ENCODE measurements at places on chromosomes 2 and 18.

DNA sequence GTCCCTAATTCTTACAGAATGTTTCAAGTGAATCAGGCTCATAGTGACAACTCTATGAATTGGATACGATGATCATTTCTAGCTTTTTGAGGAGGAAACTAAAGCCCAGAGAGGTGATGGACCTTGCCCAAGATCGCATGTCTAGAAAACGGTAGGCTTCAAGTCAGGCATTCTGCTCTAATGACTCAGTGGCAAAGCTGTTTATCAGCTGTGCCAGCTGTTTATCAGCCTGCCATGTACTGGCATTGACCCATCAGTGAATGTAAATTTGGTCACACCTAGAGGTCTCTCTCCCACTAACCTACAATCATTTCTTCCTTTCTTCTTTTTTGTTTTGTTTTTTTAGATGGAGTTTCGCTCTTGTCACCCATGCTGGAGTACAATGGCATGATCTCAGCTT, 6.1 kb upstream of the DAW1 start:
- DNase-seq = no peak

DNA sequence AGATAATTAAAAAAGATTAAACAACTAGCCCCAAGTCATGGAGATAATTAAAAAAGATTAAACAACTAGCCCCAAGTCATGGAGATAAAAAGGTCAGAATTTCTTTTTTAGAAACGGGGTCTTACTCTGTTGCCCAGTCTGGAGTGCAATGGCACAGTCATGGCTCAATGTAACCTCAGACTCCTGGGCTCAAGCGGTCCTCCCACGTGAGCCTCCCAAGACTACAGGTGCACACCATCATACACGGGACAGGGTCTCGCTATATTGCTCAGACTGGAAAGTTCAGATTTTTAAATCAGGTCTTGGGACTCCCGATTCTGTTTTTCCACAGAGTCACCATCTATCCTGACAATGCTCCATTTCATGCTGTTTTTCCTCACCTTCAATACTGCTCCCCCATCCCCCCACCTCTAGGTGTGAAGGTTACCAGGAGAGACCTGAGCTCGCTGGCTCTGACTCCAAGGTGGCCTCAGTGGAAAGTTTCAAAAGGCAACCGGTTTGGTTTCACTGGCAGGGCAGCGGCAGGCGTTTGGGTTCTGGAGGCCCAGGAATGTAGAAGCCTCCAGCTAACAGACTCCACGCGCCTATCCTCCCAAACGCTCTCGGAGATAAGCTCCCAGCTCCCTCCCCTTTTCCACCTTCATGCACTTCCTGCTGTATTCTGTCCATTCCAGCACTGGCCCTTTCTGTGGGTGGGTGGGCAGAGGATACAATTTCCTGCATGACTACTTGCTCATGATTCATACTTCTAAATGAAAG, 2.9 kb upstream of the SEMA4C start:
- DNase-seq = no peak

DNA sequence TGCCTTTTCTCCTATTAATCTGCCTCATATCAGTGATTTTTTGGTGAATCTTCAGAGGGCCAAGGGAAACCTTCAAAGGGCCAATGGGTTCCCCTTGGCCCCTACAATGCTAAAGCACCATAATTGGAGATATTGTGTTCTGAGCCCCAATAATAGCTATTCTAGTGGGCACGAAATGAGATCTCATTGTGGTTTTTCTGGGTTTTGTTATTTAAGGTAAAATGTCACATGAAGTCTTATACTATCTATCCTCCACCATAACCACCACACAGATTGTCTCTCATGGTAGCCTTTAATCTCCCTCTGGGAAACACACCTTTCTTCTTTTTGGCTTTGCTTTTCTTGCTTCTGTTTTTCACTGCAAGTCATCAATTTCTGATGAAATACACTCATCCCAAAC, 152.8 kb downstream of the B3GNT2 start:
- no peak for DNase-seq

GRCh38 chr2:1510176-1510575, 96.9 kb downstream of the TPO start:
- no peak for DNase-seq

- DNase-seq = no peak
Measured at GRCh38 chr2:174124181-174124580, 124.2 kb downstream of the OLA1 start.

DNA sequence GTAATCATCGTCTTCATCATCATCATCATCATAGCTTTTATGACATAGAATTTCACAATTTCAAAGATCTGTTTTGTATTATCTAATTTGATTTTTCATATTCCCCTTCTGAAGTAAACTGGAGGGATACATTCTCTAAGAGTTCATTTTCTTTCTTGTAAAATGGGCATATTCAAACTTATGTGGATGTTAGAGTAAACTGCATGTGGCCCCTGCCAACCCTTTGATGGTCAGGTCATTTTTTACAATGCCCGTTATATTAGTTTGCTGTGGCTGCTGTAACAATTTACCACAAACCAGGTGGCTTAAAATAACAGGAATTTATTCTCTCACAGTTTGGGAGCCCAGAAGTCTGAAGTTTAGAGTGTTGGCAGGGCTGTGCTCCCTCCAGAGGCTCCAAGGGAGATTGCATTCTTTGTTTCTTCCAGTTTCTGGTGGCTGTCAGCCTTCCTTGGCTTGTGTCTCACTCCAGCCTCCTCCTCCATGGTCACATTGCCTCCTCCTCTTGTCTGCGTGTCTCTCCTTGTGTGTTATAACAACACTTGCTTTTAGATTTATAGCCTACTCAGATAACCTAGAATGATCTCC, 127.5 kb upstream of the MMADHC start:
- DNase-seq = peak; percentile 44

DNA sequence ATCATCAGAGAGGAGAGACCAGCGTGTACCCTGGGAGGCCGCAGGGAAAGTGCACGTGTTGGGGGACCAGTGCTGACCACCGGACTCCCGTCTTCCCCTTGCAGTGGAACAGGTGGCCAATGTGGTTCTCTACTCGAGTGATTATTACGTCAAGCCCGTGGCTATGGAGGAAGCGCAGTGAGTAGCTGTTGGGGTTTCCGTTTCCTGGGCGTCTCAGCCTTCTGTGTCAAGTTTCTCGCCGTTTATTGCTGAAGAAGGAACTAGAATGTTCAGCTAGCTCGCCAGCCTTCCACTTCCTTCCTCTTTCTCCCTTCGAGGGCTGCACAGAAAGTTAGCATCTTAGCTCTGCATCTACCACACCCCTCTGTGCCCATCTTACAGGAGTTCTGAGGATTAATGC, 22.8 kb upstream of the DGKD start:
- peak; percentile 87 for DNase-seq

DNA sequence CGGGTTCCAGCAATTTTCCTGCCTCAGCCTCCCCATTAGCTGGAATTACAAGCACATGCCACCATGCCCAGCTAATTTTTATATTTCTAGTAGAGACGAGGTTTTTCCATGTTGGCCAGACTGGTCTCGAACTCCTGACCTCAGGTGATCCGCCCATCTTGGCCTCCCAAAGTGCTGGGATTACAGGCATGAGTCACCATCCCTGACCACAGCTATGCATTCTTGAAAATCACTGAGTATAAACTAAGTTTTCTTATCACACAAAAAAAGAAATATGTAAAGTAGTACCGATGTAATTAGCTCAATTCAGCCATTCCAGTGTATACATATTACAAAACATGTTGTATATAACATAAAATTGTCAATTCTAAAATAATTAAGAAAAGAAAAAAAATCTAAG, 232.7 kb downstream of the MBD2 start:
- peak; percentile 7 for DNase-seq

DNA sequence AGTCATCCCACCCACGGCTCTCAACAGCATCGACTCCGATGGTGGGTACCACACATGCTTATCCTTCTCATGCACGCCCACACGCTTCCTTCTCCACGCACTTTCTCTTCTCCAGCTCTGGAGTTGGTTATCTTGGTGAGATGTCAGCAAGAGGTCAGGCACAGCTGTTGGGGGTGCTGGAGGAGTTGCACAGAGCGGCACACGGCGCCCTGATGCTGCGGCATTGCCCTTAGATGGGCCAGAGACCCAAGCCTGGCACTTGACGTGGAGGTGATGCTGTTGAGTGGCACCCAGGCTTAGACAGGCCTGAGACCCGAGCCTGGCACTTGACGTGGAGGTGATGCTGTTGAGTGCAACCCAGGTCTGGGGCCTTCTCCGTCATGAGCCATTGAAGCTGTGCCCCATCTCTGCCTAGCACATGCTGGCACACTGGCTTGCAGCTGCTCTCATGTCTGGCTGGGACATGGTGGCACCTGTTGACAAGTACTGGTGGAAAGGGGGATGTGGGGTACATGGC, 83.2 kb downstream of the DGKD start:
- no peak for DNase-seq

DNA sequence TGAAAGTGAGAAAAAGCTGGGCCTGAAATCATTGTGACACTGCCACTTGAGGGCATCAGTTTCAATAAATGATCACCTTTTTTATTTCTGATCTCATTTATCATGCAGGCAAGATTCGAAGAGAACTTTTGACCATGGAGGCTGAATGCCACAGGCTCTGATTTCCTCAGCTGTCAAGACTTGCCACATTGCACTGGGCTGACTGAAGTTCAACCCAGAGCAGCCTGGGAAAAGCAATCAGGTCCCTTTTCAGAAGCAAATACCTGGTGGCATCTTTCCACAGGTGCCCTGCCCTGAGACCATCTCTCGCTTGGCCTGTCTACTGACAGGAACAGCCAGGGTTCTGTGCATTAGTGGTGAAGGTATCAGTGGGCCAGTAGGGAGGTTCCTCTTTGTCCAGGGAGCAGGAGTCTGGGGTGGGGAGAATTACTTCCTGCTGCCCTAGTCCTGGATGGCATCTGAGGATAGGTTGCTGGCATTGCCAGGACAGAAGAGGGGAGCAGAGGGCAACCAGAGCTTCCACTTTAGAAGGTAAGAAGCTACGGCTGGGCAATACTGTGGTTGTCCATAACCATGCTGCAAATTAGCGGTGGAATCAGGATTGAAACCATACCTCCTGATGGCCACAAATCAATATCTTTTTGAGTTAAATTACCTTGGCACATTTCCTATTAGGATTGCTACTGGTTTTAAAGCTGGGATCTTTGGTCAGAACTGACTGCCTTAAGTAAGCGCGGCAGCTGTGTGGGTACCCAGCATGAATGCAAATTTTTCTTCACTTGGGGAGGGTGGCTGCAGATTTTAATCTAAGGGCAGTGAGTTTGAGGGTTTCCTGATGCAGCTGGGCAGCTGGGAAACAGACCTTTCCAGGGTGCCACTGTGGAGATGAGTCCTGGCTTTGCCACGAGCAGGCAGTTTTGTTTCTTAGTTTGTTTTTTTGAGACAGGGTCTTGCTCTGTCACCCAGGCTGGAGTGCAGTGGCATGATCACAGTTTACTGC, 394.5 kb downstream of the ALK start:
- no peak for DNase-seq

DNA sequence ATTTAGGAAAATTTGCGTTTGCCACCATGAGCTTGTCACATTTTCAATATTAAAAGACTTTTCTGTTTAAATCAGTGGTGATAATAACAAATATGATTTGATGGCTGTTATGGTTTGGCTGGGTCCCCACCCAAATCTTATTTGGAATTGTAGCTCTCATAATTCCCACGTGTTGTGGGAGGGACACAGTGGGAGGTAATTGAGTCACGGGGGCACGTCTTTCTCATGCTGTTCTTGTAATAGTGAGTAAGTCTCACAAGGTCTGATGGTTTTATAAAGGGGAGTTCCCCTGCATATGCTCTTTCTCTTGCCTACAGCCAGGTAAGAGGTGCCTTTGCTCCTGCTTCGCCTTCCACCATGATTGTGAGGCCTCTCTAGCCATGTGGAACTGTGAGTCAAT, 83.4 kb upstream of the RGPD4 start:
- DNase-seq = no peak

DNA sequence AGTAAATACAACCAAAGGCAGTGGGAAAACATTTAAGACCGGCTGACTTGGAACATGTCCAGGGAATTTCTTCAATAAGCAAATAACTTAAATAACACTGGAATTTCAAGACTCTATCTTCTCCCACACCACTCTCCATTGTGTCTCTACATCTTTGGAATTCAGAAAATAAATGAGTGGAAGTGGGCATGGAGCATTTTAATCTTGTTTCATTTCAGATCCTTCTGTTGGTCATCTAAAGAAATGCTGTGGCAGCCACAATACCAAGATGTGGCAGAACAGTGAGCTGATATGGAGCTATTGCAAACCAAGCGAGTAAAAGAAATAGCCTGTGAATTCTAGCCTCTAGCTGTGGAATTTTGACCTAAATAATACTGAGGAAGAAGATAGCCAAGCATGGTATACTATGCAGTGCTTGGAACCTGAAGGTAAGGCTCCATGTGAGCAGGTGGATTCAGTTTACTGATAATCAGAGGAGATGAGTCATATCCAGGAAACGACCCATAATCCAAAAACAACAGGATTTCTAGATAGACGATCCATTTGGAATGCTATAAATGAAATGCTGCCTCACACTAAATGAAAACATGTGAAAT, 157.1 kb upstream of the SCN7A start:
- DNase-seq = no peak

GRCh38 chr2:73373344-73373743, 12.3 kb upstream of the ALMS1 start:
- no peak for DNase-seq

DNA sequence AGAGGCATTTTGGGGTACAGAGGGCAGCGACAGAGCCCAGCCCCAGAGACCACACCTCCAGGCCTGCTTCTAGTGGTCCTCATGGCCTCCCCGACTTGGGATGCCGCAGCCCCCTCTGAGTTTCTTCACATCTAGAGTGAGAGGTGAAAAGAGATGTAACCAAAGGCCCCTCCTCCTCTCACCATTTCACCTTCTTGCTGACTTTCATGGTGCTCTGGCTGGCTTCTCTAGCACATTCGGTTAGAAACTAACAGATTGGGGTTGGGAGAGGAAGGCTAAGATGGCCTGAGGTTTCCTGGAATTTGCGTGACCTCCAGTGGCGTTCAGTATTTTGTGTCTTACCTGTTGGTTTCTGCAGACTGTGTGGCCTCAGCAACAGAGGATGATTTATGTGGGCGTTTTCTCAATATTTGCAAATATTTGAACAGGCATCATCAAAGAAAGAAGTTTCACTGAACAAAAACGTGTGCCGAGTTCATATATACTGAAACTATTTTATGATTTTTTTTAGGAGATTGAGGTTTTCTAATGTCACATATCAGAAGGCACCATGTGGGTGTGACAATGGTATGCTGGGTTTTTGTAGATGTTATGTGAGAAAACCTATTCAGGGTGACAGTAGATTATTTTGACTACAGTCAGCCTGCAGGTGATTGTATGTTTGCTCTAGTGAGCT, 69.9 kb upstream of the BCL2L11 start:
- DNase-seq = no peak

DNA sequence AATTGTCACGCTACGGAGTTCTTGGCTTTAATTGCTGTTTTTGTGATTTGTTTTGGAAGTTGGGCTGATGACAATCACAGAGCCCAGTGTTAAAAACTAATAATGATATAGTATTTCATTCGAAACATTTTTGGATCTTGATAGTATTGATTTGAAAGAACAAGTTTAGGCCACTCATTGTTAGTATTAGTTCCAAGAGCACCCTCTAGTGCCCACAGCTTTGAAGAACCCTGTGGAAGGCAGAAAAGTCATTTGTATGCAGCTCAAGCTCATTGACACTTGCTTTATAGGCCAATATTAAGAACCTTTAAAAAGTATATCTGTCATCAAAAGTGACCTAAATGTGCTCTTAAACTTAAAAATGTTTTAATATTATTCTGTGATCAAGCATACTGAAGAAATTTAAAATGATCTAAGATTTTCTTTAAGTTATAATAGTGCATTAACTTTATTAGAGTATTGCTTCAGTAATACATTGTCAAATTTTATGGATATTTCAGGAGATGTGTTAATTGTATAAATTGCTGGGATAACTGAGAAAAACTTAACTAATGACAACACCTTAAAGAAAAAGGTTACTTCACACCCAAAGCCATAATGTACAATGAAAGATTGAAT, 191.0 kb downstream of the GRB14 start:
- DNase-seq = peak; percentile 74
